ENCODE measurements at places on chromosomes 12 and 14.

GRCh38 chr12:58105225-58106119 is 164.1 kb downstream of the ATP23 start:
- no peak for DNase-seq

- DNase-seq = no peak
Observed at GRCh38 chr12:110165540-110166159, 41.5 kb downstream of the IFT81 start.

- no peak for DNase-seq
Observed at GRCh38 chr12:6316921-6317692, 6.6 kb downstream of the PLEKHG6 start.

DNA sequence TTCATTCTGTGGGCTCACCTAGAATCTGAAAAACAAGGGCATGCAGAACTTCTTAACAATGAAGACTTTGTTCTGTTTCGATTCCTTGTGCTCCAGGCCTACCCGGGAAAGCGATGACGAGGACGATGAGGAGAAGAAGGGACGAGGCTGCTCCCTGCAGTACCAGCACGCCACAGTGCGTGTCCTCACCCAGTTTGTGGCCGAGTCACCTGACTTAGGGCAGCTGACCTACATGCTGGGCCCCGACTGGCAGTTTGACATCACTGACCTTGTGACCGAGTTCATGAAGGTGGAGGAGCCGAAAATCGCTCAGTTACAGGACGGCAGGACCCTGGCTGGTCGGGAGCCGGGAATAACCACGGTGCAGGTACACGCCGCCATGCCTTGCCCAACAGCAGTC is 585.4 kb downstream of the AACS start:
- no peak for DNase-seq
